ENCODE measurements at places on chromosomes 1 and 21.
A peak's percentile ranks its signal among the peaks of the same experiment; 100 is the strongest.

GRCh38 chr1:101920577-101920976 is 76.1 kb downstream of the OLFM3 start:
- DNase-seq = no peak

DNA sequence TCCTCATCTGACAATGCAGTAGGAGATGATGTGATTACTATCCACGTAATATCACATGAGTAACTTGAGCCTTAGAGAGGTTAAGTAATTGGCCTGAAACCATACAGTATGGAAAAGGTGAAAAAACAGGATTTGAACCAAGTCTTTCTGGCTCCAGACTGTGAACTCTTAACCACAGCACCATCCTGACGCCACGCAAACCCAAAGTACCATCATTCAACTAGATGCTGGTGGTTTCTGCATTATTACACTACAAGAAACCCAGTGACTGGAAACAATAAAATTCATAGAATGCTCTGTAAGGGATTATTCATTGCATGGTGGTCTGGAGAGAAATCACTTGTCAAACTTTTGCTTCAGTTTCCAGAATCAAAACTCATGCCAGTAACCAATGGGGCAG is 90.7 kb downstream of the MAB21L3 start:
- DNase-seq = no peak

DNA sequence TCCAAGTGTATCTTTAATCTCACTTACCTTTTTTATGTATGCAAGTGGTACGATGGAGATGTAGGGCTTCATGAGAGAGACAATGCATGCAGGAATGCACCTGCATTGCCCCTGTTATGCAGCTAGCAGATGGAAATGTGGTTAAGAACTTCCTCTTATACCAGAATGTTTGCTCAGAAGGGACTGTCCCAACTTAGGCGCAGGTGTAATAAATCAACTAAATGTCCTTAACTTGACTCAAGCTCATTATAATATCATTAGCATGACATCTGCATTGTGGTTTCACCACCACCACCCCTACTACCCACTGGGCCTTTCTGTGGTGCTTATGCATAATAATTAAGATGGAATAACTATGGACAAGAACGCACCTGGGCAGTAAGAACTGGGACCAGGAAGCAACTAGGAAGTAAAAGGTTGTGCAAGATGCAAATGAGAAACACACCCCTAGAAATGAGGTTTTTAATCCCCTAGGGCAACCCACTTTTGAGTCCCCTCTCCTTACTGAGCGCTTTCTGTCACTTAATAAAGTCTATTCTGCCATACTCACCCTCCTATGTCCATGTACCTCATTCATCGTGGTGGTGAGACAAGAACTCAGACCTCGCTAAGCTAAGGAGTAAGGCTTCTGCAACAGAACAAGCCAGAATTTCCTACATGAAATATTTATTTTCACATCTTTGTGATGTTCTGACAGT is 1103.3 kb upstream of the B3GALT2 start:
- no peak for DNase-seq

- DNase-seq = no peak
Measured at GRCh38 chr1:209344156-209344555, 239.4 kb upstream of the CAMK1G start.

DNA sequence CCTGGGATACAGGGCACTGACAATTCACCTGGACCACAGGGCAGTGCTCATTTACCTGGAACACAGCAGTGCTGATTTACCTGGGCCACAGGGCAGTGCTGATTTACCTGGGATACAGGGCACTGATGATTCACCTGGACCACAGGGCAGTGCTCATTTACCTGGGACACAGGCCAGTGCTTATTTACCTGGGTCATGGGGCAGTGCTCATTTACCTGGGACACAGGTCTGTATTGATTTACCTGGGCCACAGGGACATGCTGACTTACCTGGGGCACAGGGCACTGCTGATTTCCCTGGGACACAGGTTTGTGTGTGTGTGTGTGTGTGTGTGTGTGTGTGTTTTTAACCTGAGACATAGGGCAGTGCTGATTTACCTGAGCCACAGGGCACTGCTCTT is 261.7 kb downstream of the MATN1 start:
- DNase-seq = no peak

DNA sequence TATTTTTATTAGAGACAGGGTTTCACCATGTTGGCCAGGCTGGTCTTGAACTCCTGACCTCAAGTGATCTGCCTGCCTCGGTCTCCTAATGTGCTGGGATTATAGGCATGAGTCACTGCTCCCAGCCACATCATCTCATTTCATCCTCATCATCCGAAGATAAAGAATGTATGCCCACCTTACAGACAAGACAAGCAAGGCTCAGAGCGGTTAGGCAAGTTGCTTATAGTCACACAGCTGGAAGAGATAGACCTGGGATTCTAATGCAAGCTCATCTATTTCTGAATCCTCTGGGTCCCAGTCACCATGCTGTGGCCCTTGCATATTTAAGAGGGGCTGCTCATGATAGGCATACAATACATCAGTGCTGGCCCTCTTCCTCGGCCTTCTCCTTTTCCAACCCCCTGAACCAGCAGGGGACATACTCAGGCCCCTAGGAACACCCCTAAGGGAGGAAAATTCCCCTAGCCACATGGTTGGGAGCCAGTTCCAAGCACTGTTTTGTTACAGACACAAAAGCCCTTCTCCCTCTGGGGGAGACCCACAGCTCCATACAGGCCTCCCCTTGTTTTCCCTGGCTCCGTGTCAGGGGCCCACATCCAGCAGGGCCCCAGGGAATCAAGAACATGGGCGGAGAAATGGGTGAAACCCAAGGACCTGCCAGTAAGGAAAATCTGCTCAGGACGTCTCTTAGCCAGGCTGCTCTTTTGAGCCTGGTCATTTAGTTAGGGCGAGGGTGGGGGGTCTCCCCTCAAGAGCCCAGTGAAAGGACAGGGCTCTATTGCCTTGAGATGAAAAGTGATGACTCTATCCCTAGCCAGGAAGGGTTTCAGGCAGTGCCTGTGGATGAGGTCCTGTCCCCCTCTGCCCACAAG is 6.9 kb downstream of the CSRP1 start:
- DNase-seq = no peak

- DNase-seq = no peak
Measured at GRCh38 chr1:109918671-109919070, 8.0 kb downstream of the CSF1 start.

DNA sequence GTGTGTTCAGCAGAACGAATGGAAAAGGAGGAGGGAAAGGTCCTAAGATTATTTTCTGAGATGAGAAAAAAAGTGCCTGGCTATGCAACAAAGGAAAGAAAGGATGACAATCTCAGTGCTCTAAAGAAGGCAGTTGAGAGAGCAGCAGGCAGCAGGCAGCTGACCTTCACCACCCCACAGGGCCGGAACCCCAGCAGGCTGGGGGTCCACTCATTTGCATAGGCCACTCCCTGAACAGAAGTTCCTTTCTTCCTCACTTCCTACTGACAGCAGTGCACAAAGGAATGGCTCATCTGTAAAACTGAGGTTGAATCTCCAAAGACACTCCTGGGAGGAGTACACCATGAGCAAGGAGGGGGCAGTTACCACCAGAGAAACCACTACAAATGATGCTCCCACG is 41.4 kb upstream of the TNR start:
- DNase-seq = no peak

- no peak for DNase-seq
Measured at GRCh38 chr1:2968471-2968881, 52.8 kb upstream of the ACTRT2 start.

DNA sequence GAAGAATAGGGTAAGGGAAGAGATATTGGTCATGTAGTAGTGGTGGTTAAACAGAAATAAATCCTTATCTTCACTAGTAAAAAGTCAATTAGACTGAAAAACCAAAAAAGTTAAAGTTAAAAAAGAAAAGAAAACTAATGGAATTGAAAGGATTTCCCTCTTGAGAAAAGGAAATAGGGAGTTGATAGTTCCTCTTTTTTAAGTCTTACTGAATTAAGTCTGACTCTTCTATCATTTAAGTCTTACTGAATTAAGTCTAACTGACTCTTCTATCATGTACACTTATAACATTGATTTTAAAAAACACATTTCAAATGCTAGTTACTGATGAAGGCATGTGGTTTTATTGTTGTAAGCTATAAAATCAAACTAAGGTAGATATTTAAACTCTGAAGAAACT is 49.5 kb upstream of the TENT5C start:
- no peak for DNase-seq

DNA sequence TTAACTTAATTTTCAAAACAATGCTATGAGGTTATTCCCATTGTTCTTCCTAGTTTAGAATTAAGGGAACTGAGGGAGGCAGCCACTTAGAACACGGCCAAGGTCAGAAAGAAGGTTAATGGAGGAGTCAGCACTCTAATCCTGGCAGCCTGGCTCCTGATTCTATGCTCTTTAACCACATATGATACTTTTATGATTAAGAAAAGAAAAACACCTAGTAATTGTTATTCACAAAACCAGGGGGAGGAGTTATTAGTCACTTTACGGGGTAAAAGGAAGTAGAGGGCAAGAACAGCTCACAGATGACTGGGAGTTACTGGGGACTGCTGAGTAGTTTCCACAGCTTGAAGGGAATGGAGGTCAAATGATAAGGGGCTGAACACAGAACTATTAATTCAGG is 38.6 kb downstream of the GADD45A start:
- DNase-seq = no peak

GRCh38 chr1:1178794-1179331 is 5.2 kb downstream of the TTLL10 start:
- no peak for DNase-seq

DNA sequence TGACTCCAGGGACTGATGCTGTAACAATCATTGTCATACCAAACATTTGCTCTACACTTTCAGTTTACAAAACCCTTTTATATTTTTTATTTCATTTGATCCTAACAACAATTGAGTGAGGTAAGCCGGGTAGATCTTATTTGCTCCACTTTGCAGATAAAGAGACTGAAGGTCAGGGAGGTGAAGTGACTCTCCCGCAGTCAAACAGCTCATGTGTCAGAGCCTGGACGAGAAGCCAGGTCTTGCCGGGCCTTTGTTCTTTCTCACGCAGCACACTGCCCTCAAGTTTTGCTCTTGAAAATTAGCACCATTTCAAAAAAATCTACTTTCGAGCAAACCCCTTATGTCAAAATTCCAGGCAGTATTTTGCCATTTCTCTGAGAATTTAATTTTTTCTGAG is 65.2 kb downstream of the CD247 start:
- DNase-seq = no peak

DNA sequence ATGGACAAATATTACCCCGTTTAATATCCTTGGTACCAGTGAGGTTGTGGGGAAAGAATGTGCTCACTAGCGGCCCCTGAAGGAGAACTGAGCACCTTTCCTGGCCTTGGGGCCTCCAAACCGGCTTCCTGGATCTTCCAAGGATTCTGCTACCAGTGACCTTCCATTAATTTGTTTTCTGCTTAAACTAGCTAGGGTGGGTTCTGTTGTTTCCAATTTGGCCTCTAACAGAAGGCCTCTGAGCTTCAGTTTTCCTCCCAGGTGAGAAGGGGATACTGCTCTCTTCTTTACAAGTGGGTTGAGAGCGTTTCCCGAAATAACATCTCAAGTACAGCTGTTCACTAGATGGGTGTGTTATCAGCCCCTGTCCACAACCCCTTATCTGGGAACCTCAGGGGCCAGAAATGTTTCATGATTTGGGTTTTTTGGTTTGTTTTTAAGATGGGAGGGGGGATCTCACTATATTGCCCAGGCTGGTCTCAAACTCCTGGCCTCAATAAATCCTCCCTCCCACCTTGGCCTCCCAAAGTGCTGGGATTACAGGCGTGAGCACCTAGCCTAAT is 16.9 kb upstream of the IFNGR2 start:
- DNase-seq = no peak

DNA sequence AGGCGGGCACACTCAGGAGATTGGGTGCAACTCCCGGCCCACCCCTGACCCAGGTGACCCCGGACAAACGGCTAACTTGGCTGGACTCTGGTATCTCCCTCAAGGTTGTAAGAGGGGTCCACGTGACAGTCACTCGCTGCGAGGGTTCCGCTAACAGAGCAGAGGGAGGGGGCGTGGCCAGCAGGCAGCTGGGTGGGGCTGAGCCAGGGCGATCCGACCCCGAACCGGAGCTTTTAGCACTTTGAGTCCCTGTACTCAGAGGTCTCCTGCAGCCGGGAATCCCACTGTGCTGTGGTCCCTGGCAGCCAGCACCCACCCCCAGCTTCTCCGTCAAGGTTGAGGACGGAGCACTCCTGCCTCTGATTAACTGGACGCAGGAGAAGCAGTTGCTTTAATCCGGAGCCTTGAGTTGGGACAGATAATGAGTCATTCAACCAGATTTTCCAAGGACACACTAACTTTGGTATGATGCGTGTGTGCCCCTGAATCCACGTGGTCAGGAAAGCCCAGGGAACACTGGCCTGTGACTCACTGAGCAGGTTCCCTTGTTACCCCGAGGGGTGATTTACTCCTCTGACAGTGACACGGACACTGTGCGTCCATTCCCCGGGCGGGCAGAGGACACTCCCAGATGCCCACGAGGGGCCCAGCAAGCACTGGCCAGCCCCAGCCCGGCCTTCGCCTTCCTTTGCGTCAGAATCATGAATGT is 16.8 kb downstream of the TRPM2 start:
- DNase-seq = peak; percentile 67

DNA sequence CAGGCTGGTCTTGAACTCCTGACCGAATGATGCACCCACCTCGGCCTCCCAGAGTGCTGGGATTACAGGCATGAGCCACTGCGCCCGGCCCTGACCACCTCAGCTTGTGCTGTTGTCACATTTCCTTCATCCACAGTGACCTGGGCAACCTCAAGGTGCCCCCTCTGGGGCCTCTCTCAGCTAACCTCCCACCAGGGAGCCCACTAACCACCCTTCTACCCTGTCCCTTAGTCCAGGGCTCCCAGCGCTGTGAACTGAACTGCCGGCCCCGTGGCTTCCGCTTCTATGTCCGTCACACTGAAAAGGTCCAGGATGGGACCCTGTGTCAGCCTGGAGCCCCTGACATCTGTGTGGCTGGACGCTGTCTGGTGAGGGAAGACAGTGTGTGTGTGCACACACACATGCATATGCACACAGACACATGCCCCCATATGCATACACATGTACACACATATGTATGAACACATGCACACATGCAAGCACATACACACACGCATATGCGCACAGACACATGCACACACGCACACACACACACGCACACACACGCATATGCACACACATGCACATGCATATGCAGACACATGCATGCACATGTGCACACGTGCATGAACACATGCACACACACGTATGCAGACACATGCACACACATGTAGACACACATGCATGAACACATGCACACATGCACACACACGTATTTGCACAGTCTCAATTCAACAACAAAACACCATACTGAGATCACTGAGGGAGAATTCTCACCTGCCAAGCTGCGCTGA is 6.2 kb downstream of the ADAMTSL4 start:
- DNase-seq = no peak

- no peak for DNase-seq
Measured at GRCh38 chr1:245434280-245434679, 279.5 kb downstream of the KIF26B start.

- no peak for DNase-seq
Measured at GRCh38 chr1:79749607-79750006, 743.1 kb upstream of the ADGRL4 start.

DNA sequence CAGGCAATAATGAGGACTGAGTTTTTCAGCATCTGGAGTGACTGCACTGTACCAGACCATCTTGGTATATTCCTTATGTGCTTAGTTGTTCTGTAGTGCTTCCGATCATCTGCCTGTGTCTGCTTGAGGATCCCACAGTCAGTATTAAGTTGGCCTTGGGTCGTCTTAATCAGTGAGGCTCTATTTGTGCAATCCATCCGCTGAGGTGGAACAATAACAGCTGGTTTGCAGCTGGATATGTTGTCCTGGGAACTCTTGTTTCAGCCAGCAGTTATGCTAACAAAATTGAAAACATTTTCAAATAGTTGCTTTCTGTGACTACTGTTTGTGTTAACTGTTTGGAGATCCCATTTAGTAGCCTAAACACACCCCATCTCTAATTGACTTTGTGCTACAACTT is 73.7 kb downstream of the LAMC1 start:
- no peak for DNase-seq
